ENCODE measurements at places on chromosomes 7 and 10.

DNA sequence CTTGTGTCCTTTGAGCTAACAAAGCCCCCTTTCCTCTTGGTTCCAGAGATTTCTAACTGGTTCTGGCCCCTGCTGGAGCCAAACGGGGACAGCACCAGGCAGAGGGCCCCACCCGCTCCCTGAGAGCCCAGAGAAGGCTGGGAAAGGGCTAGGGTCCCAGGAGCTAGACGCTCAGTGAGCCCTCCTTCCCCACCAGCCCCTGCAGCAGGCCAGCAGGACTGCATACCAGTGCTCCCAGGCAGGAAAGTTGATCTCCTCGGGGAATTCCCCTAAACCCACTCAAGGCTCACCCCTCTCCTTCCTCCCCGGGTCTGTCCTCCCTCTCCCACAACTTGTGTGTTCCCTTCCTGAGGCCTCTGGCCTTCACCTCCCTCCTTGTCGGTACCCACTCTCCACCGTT lies 47.7 kb downstream of the PAX2 start:
- no peak for DNase-seq

DNA sequence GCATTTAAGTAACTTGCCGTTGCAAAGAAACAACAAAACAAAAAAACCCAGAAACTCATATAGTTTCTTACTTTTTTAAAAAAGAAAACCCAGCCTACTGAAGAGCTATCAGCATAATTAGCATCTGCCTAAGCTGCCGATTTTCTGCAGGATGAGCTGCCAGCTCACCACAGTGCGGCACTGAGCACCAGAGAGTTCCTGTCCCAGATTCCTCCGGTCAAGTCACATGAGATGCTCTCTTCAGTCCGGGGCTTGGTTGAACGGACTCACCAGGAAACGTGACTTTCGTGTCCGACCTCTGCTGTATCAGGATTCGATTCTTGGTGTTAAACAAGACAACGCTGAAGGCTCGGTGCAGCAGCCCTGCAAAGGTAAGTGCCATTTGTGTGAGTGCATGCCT lies 3.2 kb downstream of the IDI2 start:
- no peak for DNase-seq

GRCh38 chr7:108063520-108063933 lies 60.6 kb upstream of the LAMB1 start:
- DNase-seq, result no peak

DNA sequence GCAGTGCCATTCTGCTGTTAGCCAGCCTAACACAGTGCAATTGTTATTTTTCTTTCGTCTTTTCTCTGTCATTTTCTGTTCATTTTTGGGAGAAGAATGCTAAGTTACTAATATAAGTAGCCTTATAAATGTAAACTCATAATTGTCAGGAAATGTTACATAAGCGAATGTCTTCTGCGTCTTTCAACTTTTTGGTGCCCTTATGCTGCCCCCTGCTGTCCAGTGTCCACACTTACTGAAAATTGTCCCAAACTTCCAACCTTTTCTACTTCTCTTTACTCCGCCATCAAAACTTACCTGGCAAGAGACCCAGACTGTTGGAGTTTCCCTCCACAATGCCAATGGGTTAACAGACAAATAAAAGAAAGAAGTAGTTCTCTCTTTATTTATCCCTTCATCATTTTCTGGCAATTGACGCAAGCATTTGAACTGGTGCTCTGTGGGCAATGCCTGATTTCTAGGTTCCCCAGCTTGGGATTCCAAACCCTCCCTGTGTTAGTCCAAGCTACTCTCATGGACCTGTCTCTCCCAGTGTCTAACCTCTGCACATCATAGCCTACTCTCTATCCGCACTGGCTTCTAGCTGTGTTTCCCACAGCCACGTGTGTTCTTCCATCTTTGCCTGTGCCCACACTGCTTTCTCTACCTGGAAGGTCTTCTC lies 21.0 kb upstream of the EPC1 start:
- DNase-seq, result peak; percentile 88

GRCh38 chr10:49407552-49408137 lies 11.8 kb upstream of the DRGX start:
- DNase-seq, result peak; percentile 66

DNA sequence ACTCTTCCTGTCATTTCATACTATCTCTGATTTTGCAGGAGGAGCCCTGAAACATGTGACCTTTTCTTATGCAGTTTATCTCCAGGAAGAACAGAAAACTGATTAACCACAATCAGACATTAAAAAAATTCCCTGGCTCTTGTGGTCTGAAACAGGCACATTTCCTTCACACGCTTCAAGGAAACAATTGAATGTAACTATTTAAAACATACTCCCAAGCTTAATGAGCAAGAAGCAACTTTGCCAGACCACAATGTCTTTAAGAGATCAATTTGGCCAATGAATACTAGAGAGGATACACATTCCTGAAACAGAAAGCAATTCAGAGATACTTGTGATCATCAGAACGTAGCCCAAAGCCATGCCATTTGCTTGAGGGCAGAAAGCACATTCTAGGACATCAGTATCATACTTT lies 65.8 kb downstream of the PIP4K2A start:
- no peak for DNase-seq

DNA sequence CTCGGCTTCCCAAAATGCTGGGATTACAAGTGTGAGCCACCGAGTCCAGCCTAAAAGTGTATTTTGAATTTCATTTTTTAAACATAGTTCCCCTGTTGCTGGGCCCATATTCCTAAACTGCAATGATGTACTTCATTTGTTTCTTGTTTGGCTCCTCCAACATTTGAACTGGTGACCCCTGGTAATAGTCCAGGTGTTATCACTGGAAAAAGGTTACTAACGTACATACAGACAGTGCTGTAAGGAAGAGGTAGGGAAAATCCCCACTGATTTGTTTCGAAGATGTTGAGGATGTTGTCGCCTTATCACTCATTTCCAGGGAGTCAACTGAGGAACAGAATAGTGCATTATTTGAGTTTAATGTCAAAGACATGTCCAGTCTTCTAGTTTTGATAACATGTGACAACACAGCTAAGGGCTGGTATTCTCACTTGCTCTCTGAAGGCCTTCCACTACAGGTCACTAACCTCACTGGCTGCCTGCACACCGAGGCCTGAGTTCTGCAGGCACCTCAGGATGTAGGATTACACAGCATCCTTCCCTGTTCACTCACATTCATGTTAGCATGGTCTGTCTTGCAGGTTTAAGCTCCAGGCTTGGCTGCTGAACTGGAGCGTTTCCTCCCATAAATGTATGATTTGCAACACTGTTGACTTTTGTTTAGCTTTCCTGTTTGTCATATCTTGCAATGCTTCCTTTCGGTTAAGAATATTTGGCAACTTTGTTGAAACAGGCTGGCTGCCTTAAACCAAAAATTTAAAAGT lies 362.8 kb downstream of the INHBA start:
- no peak for DNase-seq

GRCh38 chr7:47763063-47763974 lies 181.4 kb upstream of the TNS3 start:
- DNase-seq, result no peak

DNA sequence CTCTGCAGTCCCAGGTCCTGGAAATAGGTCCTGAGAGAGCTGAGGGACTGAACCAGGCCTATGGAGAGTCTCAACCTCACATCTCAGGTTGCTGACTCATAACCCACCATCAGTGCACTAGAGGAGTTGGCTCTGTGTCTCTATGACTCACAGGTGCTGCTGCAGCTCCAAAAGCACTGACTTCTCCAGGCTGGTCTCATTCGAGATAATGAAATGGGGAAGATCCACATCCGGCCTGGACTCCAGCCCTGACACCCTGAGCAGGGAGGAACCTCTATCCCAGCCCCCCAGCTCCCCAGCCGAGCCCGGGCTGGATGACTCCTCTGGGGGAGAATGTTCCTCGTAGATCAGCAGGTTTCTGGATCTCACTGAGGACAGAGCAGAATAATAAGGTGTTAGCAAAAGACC lies 35.5 kb upstream of the DGKI start:
- no peak for DNase-seq

- DNase-seq, result no peak
Observed at GRCh38 chr7:41185851-41186250, 517.0 kb downstream of the INHBA start.

GRCh38 chr10:18501629-18502028 lies 149.8 kb downstream of the NSUN6 start:
- DNase-seq, result no peak

GRCh38 chr7:134374291-134374690 lies 57.6 kb upstream of the SLC35B4 start:
- no peak for DNase-seq

DNA sequence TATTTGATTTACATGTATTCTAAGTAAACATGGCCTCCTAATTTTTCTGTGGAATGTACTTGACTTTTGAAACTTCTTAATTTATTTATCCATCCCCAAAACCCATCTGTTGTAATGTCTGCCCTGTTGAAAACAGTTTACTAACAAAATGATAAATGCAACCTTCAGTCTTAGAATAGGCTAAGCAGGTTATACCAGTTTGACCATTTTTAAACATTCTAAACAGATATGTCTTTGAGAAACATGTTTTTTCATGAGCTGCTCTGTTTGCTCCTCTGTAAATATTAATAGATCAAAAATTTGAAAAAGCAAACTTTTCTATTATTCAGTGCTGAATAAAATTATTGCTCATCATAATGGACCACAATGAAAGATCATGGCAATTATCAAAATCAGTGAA lies 33.4 kb upstream of the NRBF2 start:
- DNase-seq, result no peak

- DNase-seq, result no peak
Observed at GRCh38 chr10:59082249-59082648, 94.2 kb upstream of the PHYHIPL start.

All from hematopoietic multipotent progenitor cell treated with erythropoietin and hydrocortisone succinate and interleukin-3 and kit ligand, for 17 days (in vitro differentiated cells).